ENCODE measurements at places on chromosomes 1 and 21. TPM values are rescaled to one million over a fixed set of nuclear protein-coding genes. Genes with fewer than 3 reads are reported as not detected.

Gene PRR9
- not detected for total RNA-seq

Gene INAVA
- total RNA-seq = 27.2 TPM

Gene POGZ
- 28.0 TPM for total RNA-seq

Gene MTMR11
- total RNA-seq = 7.3 TPM

Gene CGN
- 1.7 TPM for total RNA-seq

Gene PTAFR
- total RNA-seq = 1.8 TPM

Gene CD84
- total RNA-seq = not detected

Gene CD247
- not detected for total RNA-seq

Gene NHLH1
- total RNA-seq = not detected

Gene KIAA1614
- total RNA-seq = 3.7 TPM

Gene KCNA10
- total RNA-seq = not detected

Gene VTCN1
- total RNA-seq = not detected

Gene PRKAA2
- total RNA-seq = 0.05 TPM

Gene NECTIN4
- 13.2 TPM for total RNA-seq

Gene KRTAP10-10
- total RNA-seq = not detected
